Naive thymus-derived CD8-positive, alpha-beta T cell (primary cell): ENCODE measurements at places on chromosomes 5 and 9.

DNA sequence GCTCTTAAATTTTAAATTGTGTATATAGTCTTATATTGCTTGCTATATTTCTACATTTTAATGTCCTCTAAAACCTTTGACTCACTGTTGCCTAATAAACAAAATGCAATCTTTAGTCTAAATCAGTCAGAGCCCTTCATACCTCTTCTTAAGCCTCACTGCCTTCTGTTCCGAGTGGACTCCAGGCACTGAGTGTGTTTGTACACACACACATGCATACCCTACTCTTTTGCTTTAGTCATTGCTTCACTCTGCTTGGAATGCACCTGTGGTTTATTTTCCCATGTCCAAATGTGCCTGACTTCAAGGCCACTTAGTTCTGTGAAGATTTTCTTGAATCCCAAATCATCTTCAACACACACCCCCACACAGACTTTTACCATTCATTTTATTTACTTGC is 60.9 kb downstream of the SLC12A2 start:
- no peak for DNase-seq

DNA sequence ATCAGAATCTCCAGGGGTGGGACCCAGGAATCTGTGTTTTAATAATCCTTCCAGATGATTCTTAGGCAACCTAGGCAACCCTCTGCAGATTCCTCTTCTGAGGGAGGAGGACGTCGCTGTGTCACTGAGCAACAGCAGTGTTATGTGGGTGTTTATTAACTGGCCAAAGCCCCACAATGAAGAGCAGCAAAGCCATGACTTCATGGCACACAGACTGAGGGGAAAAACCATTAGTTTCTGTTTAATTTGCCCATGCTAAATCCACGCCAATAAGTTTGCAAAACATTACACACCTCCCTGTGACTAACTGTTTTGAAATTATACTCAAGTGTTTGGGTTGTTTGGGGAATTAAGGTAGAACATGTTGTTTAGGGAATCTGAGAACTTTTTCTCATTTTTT is 83.7 kb upstream of the TMED7 start:
- DNase-seq: no peak

- DNase-seq: no peak
Measured at GRCh38 chr5:59684388-59685190, 208.9 kb downstream of the PDE4D start.

GRCh38 chr5:1820926-1821325 is 19.7 kb downstream of the NDUFS6 start:
- no peak for DNase-seq
